ENCODE measurements at places on chromosomes 1 and 21.

DNA sequence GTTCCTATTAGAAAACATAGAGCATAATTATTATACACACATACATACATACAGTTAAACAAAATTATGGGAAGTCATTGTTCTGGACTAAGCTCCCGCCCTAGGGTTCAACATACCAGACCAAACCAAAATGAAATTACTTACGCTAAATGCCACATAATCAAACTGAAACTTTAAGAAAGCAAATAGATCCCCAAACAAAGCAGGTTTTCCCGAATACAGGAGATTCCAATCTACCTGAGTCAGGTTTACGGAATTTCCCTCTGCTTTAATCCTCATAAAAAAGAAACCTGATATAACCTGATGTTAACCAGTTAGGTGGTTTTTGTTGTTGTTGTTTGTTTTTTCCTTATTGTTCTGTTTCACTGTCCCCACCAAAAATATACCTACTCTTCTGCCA lies 1886.9 kb downstream of the NCAM2 start:
- DNase-seq, result no peak

DNA sequence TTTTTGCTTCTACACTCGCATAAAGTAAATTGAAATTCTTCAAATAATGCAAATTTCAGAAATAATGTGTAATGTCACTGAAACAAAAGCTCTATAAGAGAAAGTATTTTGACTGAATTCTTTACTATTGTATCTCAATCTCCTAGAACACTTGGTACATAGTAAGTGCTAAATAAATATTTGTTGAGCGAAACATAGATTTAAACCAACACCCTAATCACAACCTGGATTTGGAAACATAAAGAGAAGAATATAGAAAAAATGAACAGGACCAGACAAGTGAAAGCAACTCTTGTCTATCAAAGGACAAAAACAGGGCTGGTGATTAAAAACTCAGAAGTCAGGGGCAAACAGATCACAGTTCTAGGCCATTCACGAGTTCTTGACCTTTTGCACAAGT lies 74.3 kb downstream of the AK5 start:
- DNase-seq, result no peak

- DNase-seq, result no peak
These were observed 48.7 kb downstream of the SMYD2 start for GRCh38 chr1:214329470-214330220.

DNA sequence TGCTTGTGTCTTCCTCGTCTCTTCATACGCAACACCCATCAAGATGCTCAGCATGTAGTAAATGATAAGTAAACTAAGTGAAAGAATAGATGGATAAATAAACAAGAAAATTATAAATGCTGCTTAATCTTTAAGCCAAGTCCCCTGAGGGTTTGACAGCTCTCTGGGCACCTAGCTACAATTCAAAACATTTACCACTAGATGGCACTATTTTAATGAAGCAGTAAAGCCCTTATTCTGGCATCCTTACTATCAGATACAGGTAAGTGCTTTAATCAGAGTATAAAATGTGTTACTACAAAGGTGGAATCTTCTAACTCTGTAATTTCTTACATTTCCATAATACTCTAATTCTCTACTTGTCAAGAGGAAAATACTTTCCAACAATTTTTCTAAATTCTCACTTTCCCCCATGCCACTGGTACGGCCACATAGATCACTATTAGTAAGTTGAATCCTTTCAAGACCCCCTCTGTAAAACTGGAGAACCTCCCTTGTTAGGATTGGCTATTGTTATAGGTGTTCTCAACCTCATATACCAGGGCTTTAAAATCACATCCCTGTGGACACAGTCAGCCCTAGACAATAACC lies 137.8 kb downstream of the BARHL2 start:
- no peak for DNase-seq

DNA sequence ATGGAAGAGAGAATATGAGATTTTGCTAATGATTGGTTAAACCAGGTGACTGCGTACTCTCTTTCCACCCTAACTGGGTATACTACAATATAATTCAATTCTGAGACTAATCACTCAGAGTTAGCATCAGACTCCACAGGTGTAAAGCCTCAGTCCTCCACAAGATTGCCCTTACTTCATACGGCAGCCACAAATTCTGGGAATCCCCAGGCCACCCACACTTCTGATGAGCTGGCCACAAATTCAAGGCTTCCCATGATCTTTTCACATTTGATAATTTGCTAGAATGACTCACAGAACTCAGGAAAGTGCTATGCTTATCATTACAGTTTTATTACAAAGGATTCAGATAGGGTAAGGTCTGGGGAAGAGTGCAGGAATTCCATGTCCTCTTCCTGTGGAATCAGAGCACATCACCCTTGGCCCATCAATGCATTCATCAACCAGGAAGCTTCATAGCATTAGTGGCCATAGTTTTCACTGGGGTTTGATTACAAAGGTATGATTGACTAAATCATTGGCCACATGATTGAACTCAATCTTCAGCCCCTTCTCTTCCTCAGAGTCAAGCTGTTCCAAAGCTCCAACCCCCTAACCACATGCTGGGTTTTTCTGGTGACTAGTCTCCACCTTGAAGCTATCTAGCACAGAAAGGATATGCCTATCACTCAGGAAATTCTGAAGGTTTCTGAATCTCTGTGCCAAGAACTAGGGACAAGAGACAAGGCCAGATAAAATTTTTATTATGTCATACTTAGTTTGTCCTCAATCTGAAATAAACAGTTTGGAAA lies 131.7 kb downstream of the HHIPL2 start:
- DNase-seq, result no peak

GRCh38 chr1:203666609-203667008 lies 40.0 kb downstream of the ATP2B4 start:
- no peak for DNase-seq

DNA sequence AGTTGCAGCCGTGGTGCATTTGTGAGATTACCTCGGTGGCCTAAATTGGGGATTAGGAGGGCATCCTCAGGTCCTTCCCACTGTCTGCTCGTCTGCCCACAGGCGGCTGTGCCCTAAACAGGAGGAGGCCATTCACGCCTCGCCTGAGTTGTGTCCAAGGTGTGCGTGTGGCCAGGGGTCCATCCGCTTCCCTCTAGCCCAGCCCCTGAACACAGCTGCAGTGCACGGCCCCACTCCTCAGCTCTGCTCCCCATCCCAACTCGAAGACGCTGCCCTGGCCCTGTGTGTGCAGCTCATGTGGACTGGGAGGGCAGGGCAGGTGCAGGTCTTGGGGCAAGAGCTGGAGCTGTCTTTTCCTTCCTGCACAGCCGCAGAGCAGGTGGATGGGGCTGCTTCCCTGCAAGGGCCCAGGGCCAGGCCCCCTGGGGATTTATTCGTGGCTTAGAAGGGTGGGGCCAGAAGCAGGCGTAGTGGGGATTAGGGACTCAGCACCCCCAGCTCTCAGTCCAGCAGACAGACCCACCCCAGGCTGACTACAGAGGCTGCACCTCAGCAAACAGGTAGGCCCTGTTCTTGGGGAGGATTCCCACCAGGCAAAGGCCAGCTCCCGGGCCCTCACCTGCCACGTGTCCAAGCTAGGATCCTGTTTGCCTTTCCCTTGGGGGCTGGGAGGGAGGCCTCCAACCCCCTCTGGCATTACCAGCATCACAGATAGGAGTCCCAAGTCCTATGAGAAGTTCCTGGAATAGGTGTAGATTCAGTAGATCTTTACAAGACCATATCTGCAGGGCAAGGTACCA lies 4.3 kb downstream of the GUK1 start:
- DNase-seq, result no peak

DNA sequence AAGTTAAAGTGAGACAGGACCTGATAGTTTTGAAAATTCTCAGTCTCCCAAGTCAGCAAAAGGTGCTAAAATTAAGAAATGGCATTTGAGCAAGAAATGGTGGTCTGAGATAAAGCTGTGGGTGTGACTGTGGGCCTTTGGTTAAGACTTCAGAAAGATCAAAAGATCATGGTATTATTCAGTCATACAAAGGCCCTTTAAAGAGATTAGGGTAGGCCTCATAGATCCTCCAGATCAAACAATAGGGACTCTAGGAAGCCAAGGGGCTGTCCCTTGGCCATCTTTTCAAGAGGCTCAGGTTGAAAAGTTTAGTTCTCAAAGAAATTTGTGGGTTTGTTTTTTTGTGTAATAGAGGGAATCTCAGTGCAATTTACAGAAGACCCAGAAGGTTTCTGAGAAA lies 8.4 kb downstream of the HMGB4 start:
- DNase-seq, result no peak

GRCh38 chr1:4786055-4786454 lies 131.6 kb downstream of the AJAP1 start:
- no peak for DNase-seq

- DNase-seq, result no peak
These were observed 1114.2 kb downstream of the PLA2G4A start for GRCh38 chr1:187942986-187943385.

GRCh38 chr1:177884479-177885021 lies 85.3 kb downstream of the SEC16B start:
- DNase-seq, result no peak

GRCh38 chr1:82162486-82163420 lies 362.0 kb downstream of the ADGRL2 start:
- no peak for DNase-seq

DNA sequence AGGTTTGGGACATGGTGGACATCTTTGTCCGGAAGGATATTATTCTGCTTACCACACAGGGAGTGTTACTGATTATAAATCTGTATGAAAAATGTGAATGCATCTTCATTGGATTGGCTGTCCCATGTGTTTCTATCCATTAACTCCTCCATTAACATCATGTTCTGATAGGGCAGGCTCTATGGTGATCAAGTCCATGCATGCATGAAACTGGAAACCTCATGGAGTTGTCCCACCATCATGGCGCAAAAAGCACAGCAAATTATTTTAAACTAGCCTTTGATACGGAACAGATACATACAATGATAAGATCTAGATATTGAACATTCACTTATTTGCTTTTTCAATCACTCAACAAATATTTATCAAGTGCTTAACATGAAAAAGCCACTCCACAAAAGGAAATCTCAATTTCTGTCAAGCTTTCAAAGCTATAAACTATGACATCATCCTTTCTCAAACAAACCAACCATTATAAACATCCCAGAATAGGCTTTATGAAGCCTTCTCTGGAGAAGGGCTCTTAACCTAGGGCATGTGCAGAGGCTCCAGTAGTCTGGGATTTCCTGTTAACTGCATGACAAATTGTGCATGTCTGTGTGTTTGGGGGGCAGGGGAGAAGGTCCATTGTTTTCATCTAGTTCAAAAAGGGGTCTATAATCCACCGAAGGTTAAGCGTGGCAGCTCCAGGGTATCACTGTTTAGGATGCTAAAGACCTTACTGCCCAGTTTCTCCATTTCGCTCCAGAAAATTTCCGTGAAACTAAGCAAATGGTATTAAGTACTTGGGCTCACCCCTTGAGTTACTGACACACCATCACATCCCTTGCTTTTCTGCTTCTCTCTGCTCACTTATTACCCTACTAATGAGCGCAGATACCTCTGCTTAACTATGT lies 46.1 kb downstream of the ADAMTS1 start:
- no peak for DNase-seq

Data from stimulated activated CD4-positive, alpha-beta T cell treated with anti-CD3 and anti-CD28 coated beads, Interleukin-1b, Interleukin-23, amount 100 ng/mL, for 1 hour (primary cell).